ENCODE measurements at places on chromosomes 13 and 19.

DNA sequence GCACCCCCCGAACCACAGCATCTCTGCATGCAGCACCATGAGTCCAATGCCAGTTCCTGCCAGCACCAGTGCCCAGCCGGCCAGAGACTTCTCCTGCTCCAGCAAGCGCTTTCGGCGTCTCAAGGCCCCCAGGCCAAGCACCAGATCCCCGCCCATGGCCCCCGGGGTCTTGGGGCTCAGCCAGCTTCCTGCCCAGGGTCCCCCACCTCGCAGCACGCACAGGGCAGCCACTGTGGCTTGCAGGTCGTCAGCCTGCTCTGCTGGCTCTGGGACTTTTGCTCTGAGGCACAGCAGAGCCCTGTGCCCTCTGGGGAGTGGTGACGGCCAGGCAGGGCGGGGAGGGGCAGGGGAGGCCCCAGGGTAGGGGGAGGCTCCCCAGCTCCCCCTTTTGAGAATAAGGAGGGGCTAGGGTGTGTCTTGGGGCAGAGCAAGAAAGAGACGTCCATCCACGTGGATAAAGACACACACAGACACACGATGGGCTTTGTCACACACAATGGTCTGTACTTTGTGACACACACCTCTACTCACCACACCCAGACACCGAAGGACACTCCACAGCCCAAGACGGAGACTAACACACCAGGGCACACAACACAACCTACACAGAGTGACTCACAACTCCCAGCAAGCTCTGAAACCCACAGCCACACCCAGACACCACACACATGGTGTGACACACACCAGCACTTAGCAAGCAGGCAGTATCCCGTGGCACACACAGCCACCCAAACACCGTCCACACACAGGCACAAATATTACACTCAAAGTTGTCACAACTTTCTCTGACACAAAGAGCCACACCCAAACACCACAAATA is at the start of gene KCNN4:
KCNN4 (minus strand) TSS at position 268 of the 820 bp plus-strand sequence; CDS start at position 156, 112 bp downstream.
- DNase-seq: no peak

DNA sequence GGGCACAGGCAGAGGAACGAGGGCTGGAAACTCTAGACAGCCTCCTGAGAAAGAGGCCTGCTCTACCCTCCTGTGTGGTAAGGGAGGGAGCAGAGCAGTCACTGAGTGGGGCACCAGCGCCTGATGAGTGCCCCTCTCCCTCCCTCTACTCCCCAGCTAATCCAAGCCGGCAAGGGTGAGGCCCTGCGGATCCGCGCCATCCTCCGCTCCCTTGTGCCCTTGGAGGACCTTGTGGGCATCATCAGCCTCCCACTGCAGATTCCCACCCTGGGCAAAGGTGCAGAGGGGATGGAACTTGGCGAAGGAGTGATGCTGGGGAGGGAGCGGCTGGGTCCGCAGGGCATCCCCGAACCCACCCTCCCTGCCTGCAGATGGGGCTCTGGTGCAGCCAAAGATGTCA is 67.0 kb downstream of the RYR1 start:
- no peak for DNase-seq

DNA sequence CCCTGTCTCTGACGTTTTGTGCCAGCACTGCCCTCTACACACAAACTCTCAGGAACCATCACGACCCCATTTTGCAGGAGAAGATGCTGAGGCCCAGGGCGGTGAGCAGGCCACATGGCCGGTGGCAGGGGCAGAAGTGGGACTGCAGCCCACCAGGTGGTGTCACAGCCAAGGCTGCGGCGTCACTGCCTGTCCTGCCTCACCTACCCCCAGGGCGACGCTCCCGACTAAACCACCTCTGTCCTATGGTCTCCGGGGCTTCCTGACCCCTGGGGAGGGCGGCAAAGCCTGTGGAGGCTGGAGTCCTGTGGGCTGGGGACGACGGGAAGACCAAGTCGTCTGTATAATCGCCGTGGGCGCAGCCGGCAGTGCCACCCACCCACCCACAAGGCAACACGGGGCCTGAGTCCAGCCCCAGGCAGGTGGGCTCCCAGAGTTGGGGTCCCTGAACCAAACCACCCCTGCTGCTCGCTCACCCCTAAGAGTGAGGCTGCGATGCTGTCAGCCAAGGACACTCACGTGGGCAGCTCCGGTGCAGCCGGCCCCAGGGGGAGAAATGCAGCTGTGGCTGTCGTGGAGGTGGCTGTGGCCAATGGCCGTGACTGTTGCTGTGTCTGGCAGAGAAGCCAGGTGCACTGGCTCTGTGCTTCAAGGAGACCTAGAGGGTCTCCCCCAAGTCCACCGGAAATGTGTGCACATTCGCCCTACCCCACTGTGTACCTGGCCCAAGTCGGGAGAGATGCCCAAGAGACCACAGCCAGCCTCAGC is 29.7 kb downstream of the RASA3 start:
- DNase-seq: no peak

- no peak for DNase-seq
These were observed 89.5 kb downstream of the ZNF100 start for GRCh38 chr19:21677696-21678418.

GRCh38 chr13:60417734-60418133 is 20.7 kb downstream of the TDRD3 start:
- no peak for DNase-seq

GRCh38 chr13:110044551-110045111 is 258.2 kb upstream of the IRS2 start:
- DNase-seq: no peak

GRCh38 chr19:40503320-40503695 is 36.5 kb downstream of the SPTBN4 start:
- no peak for DNase-seq

DNA sequence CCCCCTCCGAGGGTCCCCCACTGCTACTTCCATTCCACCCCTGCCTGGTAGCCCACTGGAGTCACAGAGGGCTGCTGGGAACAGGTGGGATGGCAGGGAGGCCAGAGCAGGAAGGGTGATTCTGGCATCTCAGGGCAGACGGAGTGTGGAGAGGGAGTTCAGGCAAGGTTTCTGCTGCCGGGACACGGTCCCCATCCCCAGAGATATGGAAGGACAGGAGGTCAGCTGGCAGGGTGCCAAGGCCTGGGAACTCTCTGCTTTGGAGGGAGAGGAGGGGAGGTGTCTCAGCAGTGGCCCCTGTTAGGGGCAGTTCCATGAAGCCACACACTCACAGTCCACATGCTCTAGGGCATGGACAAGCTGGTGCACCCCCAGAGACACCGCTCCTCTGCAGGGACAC is 68.1 kb downstream of the CHST8 start:
- no peak for DNase-seq

- DNase-seq: no peak
These were observed 8.9 kb downstream of the ACTN4 start for GRCh38 chr19:38656171-38656981.

DNA sequence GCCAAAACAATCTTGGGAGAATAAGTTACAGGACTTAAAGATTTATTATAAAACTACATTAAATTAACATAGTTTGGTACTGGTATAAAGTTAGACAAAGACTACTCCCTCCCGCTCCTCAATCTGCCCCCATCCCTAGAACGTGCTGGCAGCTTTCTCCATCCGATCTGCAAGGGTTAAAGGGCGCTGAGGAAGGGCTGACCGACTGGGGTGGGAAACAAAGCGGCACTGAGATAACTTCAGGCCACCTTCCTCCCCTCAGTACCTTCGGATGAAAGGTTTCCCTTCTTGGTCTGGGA is 790 bp upstream of the SUGT1 start:
- no peak for DNase-seq

Data from stimulated activated CD8-positive, alpha-beta memory T cell treated with anti-CD3 and anti-CD28 coated beads, Interleukin-12 subunit alpha, Interleukin-12 subunit beta, amount 100 ng/mL, for 4 hours (primary cell).